ENCODE measurements at places on chromosomes 4 and X.

GRCh38 chrX:43809463-43809862 lies 72.8 kb downstream of the MAOB start:
- DNase-seq = no peak

DNA sequence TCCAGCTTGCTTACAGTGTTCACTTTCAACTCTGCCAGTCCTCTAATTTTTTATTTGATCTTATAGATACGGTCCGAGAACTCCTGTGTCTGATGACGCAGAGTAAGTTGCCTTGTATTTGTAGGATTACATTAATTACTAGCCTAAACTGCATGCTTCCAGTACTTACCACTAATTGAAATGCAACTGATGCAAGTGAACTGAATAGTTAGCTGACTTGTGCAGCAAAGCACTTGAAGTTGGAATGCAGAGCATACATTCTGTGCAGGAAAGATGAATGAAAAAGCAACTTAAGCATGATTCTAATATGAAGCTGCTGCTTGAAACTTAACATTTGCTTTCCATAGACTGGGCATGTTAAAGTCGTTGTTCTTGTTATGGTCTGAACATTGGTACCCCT lies 100.9 kb downstream of the LIMCH1 start:
- no peak for DNase-seq

DNA sequence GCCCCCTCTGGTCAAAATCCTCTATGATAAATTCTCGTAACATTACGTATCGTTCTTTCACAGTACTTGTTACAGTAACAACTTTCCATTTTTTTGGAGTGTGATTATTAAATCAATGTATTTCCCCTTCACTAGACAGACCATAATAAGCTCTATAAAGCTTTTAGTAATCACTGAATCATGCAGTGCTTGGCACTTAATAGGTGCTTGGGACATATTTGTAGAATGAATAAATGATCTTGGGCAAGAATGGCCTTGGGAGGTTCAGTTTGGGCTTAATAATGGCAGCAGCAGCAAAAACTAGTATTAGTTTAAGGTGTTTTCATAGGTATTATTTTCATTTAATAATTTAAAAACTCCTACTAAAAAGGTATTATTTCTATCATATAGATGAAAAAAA lies 33.4 kb upstream of the SFRP2 start:
- no peak for DNase-seq

- DNase-seq = no peak
Measured at GRCh38 chr4:76758996-76759395, 138.9 kb downstream of the SOWAHB start.

DNA sequence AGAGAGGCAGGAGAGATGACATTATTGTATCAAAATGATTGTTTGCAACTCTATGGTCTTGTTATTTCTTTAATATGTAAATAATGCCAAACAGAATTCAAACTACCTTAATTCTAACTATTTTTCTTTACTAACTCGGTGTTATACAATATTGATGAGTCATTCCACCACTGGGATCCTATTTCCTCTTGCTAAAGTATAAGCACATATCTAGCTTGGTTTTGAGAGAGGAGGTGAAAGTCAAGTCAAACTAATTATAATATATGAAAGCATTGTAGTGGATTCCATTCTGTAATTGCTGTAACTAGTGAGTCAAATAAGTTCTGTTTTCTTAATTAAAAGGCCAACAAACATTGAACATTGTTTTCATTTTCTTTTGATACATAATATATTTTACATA lies 837.6 kb downstream of the PDHA2 start:
- no peak for DNase-seq
